ENCODE measurements at places on chromosomes 16 and 17.

GRCh38 chr17:28327031-28327607 is 8.1 kb downstream of the TMEM97 start:
- DNase-seq, result no peak

GRCh38 chr17:18093616-18094408 is 6.1 kb downstream of the DRG2 start:
- DNase-seq, result no peak

DNA sequence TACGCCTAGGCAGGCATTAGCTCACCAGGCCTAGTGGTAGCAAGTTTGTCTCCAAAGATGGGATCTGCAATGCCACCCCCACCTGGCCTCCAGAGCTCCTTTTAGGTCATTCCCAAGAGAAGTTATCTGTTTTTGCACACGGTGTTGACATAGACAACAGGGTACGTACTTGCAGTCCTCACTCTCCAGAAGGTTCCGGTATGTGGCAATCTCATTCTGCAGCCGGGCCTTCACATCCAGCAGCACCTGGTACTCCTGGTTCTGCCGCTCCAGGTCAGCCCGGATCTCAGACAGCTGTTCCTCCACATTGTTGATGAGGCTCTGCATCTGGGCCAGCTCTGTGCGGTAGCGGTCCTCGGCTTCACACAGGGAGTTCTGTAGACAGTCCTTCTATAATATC is 9.8 kb upstream of the KRT31 start:
- no peak for DNase-seq

- no peak for DNase-seq
Observed at GRCh38 chr17:44204441-44204882, 4.8 kb upstream of the ATXN7L3 start.

DNA sequence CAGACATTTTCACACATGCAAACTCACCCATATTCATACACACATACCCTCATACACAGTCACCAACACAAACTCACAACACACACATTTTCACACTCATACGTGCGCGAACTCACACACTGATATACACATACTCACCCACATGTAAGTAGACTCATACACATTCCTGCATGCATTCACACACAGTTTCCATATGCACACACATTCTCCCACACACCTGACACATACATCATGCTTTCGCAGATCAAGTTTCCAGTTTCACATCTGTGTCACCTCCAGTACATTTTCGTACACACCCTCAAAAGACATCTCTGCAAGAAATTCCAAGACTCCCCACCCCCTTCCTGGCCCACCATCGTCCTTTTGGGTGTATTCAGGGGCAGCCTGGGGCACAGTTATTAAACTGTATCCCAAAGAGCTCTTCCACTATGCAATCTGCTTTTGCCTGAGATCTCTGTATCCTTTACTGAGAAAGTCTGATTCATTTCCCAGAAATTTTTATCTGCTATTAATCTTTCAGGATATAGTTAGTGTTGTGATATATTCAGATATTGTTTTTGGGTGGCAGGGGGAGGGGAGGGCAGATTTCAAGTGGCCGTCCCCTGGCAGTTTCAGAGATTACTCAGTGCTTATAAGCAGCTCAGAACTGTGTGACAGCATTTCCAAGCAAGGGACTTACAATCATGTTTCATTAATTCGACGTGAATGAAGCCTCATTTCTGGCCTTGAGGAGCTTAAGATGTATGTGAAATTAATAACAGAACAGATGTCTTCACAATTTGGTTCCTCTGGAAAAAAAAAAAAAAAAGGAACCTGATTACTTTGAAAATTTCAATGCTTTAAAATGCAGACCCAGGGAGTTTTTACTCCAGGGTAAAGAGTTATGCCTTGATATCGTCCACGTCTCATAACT is 35.3 kb upstream of the MMP2 start:
- DNase-seq, result no peak

DNA sequence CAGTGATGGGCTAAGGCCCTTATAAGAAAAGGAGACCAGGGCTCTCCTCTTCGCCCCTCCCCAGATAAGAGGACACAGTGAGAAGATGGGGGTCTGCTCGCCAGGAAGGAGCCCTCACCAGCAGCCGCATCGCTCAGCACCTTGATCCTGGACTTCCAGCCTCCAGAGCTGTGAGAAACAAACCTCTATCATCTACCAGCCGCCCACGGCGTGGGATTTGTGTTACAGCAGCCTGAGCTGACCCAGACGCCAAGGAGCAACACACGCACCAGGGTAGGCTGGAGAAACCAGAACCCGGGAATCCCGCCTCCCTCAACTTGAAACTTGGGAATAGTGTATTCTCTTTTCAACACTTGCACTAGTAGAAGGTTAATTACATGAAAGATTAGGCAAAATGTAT is 4.2 kb upstream of the ZG16B start:
- DNase-seq, result no peak

- DNase-seq, result peak; percentile 93
Observed at GRCh38 chr17:75515496-75516254, at the start of gene CASKIN2. Gene CASKIN2, minus strand, starts transcription at chr17:75515537. Its CDS starts 1,733 bp downstream, at chr17:75513804.

GRCh38 chr16:16076423-16076813 is 127.0 kb downstream of the ABCC1 start:
- DNase-seq, result no peak

GRCh38 chr16:67764158-67764667 is 42.1 kb downstream of the RANBP10 start:
- DNase-seq, result no peak

GRCh38 chr17:561116-561515 is 153.5 kb downstream of the VPS53 start:
- no peak for DNase-seq

DNA sequence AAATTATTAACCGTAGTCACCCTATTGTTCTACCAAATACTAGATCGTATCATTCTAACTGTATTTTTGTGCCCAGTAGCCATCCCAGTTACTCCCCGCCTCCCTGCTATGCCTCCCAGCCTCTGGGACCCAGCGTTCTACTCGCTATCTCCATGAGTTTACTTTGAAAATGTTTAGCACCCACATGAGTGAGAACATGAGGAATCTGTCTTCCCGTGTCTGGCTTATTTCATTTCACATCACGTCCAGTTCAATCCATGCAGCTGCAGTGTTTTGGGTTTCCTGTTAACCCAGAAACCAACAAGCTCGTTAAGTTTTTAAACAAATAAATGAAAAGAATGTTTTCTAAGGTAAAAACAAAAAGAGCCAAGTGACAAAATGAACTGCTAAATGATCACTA is 82.1 kb downstream of the VPS53 start:
- no peak for DNase-seq

DNA sequence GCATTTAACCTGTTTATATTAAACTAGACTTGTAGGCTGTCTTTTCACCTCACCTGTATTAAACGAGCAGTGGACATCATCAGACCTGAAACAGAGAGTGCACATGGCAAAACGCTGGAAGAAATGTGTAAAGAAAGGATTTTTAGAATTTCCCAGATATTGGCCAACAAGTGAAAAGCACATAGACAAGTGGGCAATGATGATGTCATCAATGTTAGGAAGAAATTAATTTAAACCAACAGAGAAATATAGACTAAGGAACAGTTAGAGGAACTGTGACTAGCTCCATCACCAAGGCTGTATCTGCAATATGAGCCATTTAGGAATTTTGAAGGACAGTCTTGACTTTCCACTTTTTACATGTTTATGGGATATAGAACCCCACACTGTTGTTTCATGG is 67.1 kb upstream of the SLC12A3 start:
- no peak for DNase-seq

DNA sequence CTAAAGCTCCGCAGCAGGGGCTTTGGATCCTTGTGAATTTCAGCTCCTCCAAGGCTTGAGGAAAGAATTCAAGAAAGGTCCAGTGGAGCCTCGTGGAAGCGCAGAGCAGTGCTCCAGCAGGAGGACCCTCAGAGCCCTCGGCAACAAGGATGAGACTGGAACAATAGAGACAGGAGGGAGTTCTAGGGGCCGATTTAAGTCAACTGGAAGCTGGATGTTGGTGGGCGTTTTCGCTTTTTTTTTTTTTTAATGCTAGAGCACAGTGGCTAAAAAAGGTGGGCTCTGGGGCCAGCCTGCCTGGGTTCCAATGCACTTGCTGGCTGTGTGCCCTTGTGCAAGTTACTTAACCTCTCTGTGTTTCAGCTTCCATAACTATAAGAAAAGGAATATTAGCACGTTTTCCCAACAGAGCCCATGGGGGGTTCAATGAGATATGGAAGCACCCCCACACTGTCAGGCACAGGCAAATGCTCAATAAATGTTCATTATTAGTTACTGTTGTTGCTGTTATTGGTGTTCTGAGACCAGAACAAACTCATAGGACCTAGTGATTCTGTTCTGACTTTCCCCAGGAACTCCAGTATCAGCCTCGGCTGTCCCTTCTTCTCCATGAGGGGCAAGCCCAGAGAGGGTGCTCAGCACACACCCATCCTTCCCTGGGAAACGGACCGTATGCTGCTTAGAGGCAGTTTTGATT is 5.3 kb upstream of the CBX8 start:
- no peak for DNase-seq

DNA sequence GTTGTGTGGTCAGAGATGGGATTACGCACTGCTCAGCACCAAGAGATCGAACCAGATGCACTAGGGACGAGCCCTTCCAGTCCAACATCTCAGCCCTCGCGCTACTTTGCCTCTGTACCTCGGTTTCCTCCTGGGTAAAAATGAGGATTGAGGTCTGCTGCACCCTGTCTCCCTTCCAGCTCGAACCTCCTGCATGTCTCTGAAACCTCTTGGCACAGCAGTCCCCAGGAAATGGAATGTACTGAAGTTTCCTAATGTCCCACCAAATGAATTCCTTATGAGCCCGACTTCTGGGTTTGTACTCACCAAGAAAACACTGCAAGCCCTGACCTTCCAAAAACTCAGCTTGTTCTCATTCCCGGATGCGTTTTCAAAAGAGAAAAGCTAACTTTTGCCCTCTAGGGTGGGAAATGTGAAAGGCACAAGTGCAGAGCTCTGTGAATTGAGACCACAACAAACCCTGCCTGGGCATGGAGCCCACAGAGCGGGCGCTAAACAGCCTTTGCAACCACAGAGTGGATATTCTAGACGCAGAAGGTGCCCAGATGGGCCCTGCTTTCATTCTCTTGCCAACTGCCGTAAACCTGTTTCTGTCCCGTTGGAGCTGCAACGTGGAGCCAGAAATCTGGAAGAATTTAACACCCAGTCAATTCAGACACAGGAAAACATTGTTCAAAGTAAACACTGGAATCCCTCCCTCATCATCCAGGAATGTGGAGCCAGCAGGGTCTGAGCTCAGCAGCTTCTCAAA is 10.3 kb downstream of the CDRT4 start:
- peak; percentile 85 for DNase-seq

- no peak for DNase-seq
Observed at GRCh38 chr17:2011411-2012371, 13.4 kb downstream of the RTN4RL1 start.

DNA sequence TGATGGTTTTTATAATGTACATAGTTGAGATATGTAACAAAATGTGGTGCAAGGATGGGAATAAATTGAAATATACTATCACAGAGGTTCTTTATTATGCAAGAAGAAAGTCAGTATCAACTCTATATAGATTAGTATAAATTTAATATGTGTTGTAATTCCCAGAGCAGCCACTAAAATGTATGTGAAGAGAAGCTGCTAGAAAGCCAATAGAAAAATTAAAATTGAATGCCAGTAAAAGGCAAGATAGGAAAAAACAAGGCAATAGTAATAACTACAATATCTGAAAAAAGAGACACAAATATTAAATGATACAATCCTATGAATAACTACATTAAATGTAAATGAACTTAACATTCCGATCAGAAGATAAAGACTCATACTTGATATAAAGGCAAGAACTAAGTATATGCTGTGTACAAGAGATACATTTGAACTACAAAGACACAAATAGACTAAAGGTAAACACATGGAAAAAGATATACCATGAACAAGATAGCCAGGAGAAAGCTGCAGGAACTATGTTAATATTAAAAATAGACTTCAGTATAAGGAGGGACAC is 92.0 kb downstream of the ABCA8 start:
- DNase-seq, result no peak

- DNase-seq, result no peak
Observed at GRCh38 chr17:64431534-64431933, 17.4 kb upstream of the MILR1 start.

- DNase-seq, result no peak
Observed at GRCh38 chr17:82962163-82962720, 117.2 kb upstream of the METRNL start.

DNA sequence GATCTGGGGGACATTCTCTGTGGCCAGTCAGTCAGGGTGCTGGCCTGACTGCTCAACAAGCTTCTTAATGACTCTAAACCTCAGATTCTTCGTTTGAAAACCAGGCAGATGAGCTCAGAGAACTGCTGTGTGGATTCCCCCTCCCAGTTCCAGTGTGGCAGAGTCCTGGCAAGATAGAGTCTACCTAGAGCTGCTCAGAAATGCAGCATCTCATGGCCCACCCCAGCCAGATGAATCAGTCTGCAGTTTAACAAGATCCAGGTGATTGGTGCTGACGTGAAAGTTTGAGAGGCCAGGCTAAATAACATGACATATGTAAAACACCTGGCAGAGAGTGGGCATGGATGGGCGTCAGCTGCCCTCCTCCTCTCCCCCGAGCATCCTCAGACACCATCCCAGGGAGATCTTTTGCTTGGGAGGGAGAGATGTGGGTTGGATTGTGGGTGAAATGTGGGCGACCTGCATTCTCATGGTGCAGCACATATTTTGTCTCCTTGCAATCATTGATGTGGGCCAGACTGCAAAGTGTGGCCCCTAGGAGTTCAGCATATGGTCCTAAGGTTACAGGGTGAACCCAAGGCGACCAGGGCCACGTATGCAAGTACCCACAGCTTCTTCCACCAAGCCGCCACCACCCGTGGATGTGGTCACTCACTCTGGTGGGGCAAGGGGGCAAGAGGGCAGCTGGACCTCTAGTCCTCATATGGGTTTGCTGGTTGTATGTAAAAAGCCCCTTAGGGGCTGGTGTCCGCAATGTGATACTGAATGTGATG is 19.5 kb downstream of the SOCS3 start:
- DNase-seq, result no peak

DNA sequence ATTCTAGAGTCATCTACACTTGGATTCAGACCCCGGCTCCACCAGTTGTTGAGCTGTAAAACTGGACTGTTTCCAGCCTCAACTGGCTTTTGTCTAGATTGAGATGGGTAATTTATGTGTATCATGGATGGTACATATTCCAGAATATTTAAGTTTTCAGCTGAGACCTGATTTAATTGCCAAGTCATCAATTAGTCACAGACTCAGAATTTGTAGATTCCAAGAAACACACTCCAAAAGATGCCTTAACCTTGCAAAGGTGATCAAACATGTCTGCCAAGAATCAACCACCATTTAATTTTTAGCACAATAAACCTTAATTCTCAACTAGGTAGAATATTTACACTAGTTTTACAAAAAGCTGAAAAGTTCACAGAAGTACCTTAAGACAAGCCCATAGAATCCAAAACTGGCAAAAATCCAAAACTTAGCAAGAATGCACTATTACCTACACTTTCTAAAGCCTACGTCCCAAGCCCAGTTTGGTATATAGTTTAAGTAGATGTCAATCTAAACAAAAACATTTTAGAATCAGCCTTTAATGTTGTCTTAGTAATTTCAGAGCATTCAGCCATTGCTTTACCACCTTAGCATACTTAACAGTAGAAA is 17.7 kb downstream of the SIAH1 start:
- no peak for DNase-seq

Measured in substantia nigra (tissue), 51 donors.